Activated CD4-positive, alpha-beta T cell treated with anti-CD3 and anti-CD28 coated beads for 24 hours (primary cell): ENCODE measurements at places on chromosomes 2 and 18.

DNA sequence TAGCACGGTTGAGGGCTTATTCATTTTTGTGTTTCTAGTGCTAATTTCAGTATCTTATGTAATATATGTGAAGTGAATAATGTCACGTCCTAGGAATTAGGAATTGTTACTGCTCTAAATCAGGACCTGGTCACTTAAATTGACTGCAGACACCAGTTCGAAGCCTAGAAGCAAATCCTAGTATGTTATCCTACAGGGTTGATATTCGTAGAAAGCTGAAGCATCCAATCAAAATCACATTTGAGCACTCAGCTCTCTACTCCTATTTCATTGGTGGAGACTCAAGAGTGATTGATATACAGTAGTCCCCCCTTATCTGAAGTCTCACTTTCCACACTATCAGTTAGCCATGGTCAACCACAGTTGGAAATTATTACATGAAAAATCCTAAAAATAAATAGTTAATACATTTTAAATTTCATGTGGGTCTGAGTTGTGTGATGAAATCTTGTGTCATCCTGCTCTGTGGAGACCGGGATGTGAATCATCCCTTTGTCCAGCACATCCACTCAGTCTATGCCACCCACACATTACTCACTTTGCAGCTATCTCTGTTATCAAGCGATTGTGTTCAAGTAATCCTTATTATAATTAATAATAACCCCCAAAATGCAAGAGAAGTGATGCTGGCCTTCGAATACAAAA is 35.2 kb upstream of the SCN9A start:
- no peak for DNase-seq

- no peak for DNase-seq
These were observed 127.8 kb downstream of the COPS8 start for GRCh38 chr2:237213315-237214022.

GRCh38 chr2:37866171-37866934 is 58.7 kb upstream of the RMDN2 start:
- DNase-seq: no peak

DNA sequence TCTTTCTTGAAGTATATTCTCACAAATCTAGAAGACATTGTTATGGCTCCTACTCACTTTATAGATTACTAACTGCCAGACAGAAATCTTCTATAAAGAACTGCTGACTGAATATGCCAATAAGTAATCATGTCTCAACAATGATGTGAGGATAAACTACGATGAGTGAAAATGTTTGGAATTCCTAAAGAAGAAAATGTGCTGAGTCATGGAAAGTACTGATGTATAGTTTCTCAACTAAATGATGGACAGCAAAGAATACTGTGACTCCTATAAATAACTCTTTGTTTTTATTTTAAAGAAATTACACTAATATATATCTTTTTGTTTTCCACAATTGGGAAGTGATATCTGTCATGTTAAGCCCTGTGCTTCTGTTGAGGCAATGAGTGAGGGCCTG is 232.9 kb downstream of the LNPK start:
- DNase-seq: no peak

GRCh38 chr2:233047206-233047605 is 12.9 kb upstream of the INPP5D start:
- DNase-seq: no peak
